ENCODE measurements at places on chromosomes 7 and 10.

DNA sequence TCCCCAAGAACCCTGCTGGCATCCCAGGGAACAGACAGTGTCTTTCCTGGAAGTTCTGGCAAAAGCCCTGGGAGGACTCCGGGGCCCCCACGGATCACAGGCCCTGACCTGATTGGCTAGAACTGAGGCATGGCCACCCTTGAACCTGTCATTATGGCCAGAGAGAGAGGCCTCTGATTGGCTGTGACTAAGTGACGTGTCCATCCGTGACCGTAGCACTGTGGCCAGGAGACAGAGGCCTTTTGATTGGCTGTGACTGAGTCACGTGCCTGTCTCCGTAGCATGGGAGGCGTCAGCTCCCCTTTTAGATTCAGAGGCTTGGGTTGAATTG is 163.8 kb downstream of the RGS10 start:
- no peak for DNase-seq

DNA sequence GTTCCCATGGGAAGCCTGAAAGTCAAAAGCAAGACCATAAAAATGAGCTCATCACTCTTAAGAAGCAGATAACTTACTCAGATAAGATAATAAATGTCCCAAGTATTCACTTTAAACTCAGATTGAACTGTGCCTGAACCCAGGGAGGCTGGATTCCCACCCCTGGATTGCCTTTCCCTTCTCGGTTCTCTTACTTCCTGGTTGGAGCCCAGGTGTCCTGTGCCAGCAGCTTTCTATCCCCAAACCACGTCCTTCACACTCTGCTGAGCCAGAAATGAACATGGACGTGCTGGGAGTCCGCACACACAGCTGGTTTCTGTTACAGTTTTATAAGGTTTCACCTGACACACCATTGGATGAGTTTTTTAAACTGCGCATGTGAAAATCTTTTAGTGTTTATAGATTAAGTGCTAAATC is 636.2 kb upstream of the IGFBP3 start:
- no peak for DNase-seq

DNA sequence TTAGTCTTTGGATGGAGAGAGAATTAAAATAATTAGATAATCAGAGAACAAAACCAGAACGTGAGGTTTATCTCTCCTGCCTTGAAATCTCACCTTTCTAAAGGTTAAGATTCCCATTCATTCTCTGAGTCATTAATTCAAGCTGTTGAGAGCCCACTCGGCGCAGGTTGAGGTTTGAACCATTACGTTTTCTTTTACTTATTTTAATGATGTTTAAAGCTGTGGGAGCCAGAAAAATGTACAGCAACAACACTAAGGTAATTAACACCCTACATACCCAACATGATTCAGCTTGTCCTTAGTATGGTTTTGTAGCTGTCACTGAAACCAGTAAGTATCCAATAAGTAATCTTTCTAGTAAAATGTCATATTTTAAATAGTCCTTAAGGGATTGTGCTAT is 153.0 kb upstream of the ANK3 start:
- no peak for DNase-seq

GRCh38 chr10:42734536-42734935 is 48.1 kb upstream of the BMS1 start:
- no peak for DNase-seq

DNA sequence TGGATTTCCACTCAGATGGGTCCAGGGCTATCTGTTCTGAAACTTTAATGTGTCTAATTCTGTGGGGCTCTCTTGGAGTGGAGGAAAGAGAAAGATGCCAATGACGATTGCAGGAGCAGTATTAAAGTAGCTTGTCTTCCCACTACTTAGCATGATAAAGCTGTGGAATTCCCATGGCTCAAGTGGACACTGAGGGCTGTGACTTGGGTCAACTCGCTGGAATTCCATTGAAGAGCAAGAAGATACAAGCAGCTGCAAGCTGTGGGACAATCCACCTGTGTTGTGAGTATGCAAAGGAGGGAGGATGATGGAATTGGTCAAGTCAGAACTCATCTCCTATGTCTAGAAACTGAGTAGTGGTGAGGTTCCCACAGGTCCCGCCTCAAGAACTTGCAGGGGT is 154.2 kb upstream of the MINDY3 start:
- no peak for DNase-seq

DNA sequence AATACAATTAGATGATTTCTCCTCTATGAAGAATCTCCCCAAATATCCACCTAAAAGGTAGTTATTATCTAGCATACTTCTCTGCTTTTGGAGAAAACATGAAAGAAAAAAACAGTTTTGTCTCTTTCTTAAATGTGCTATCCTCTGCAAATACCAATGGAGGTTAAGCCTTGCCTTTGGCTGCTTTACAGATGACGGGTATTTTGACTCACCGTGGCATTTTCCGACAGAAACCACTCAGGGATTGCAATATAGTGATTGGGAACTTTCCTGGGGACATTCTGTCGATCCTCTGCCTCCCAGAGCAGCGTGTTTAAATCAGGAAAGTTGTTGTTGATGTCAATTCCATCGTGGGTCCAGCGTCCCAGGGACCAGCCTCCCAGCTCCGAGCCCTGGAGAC is 100.6 kb downstream of the GPR26 start:
- DNase-seq, result no peak

DNA sequence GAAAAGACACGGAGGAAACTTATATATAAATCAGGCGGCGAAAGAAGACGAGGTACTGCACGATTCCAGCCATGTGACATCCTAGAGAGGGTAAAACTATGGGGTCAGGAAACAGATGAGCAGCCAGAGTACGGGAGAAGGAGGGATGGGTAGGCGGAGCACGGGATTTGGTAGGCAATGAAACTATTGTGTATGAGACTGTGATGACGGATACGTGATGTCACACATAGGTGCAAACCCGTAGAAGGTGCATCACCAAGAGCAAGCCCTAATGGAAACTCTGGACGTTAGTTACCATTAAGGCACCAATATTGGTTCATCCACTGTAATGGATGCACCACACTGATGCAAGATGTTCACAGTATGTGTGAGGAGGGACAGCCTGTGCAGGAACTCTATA is 93.8 kb upstream of the MGMT start:
- DNase-seq, result no peak

DNA sequence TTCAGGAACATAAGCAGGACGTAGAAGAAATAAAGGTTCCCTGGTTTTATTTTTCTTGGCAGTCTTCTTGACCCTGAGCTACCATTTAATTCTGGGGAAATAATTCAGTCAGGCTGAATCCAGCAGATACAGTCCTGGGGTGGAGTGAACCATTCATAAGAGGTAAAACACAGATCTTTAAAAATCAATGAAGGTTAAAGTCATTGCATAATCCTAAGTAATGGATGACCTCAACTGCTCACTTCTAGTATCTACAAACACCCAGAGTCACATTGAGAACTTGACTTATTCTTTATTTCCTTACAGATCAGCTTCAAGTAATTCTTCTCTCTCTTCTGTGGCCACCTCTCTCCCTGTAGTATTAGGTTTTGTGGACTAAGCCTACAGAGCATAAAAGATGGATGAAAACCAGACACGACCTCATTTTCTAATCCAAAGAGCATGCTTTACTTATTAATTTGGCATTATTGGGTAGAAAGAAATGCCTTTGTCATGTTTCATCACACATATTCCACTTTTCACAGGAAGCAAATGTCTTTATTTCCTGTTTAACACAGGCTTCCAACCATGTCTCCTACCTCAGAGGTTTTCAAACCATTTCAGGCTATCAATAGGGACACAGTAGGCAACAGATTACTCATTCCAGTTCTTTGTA is 182.3 kb upstream of the IMMP2L start:
- DNase-seq, result no peak

DNA sequence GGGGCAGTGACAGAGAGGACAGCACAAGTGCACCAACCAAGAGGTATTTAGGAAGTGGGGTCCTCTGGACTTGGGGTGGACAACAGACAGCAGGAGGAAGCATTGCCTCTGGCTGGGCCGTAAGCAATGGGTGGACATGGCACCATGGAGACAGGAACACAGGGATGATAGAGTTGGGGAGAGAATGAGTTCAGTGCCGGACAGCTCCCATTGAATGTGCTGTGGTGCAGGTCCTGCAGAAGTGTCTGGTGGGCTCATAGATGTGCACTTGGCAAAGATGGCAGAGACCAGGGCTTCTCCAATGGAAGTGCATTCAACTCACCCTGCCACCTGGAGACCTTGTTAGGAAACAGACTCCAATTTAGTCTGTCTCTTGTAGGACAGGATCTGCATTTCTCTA is 341.5 kb upstream of the ZMIZ1 start:
- no peak for DNase-seq

GRCh38 chr7:29611941-29612544 is 48.4 kb downstream of the PRR15 start:
- no peak for DNase-seq

DNA sequence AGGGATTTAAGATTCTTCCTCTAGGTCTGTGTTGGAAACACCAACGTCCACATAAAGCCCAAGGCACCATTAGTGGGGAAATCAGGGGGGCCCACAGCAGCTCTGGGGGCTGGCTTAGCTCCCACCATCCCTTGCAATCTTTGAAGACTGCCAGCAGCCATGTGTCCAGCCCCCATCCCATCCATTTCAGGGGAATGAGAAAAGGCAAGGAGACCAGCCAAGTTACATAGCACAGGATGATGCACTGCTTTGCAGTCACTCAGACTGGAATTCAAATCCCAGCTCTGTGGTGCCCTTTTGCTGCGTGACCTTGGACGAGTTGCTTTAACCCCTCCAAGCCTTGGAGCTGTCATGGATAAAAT is 108.9 kb upstream of the ZMIZ1 start:
- DNase-seq, result no peak

- no peak for DNase-seq
These were observed 158.6 kb downstream of the INHBA start for GRCh38 chr7:41544241-41544640.

DNA sequence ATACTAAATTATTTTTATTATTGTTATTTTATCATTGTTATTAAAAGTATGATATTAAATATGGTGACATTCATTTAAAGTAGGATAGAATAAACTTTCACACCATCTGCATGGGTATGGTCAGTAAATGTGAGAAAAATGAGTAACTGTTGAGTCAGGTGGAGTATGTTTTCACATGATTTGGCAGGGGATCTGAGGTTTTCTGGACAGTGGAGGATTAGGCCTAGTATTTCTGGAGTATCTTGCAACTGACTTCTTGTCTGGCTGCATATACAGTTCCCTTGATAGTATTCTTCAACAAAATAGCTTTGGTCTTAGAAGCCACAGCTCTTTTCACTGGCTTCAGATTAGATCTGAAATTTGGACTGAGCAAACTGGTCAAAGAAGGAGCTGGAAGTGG is 54.5 kb downstream of the GBF1 start:
- DNase-seq, result no peak

DNA sequence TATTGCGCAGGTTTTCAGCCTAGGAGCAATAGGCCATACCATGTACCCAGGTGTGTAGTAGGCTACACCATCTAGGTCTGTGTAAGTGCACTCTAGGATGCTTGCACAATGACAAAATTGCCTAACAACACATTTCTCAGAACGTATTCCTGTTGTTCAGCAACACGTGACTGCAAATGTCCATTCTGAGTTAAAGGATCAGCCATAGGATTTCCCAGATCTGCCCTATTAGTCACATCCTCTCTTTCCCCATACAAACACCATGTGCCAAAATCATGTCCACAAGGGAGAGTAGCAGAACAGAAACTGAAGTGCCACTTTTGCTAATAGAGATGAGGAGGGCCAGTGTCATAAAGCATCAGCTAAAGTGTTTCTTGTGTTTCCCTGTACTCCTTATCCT is 42.6 kb upstream of the AMPH start:
- no peak for DNase-seq

GRCh38 chr10:13847201-13847631 is 260.5 kb downstream of the PRPF18 start:
- DNase-seq, result no peak

GRCh38 chr10:25842146-25842545 is 91.9 kb upstream of the MYO3A start:
- peak; percentile 9 for DNase-seq

DNA sequence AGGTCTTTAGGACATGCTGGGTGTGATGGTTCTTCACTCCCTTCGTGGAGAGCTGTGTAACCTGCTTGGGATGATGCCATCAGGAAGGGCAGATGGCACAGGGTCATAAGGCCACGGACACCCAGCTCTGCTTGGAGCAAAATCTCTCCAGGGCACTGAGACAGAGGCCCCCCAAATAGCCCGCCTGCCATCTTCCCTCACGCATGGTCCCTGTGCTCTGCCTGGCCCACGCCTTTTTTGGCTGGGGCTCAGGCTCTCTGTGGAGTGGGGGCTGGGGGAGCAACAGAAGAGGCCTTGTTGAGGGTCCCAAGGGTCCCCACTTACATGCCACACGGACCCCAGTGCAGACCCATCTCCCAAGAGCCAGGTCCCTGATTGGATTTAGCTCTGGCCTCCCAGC is 93.3 kb upstream of the RET start:
- no peak for DNase-seq

GRCh38 chr10:30309403-30309802 is 39.7 kb downstream of the MTPAP start:
- DNase-seq, result no peak

DNA sequence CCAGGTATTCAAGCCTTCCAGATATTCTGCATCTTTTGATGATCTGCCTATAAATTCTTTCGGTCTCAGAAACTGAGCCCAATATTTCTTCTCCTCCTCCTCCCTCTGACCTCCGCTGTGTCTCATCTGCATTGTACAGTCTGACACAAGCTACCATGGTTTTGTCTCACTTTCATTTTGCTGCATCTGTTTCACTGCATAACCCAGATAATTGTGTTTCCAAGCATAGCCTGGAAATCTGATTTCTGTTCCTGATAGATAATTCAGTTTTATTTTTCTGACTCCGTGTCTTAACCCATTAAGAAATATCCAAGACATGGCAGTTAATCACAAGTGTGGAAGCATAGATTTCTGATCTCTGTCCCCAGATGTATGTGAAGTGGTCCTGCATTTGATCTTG is 374.2 kb upstream of the SEMA3A start:
- DNase-seq, result no peak

GRCh38 chr7:132437730-132438129 is 138.5 kb downstream of the PLXNA4 start:
- no peak for DNase-seq

GRCh38 chr10:52434734-52435133 is 120.7 kb downstream of the DKK1 start:
- DNase-seq, result no peak

GRCh38 chr10:11009471-11010308 is 8.0 kb upstream of the CELF2 start:
- no peak for DNase-seq

- DNase-seq, result no peak
These were observed 15.3 kb upstream of the CHST12 start for GRCh38 chr7:2387897-2388636.

- DNase-seq, result no peak
These were observed 44.6 kb upstream of the ANAPC16 start for GRCh38 chr10:72171175-72171630.

DNA sequence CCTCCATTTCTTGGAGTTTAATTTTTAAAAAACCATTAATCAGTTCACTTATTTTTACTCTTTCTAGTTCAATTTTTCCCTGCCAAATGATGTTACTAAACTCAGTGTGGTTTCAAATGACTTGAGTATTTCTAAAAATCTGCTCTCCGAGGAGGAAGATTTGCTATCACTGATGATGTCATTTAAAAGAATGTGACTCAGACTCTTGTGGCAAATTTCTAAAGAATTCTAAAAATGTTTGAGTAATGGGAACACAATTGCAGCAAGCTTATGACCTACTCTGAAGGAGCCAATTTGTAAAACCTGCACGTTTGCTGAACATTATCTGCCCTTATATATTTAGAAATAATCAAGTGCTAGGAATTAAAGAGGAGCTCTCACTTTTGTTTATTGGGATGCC is 88.6 kb downstream of the SPAG6 start:
- no peak for DNase-seq

All from NCI-H748 treated with DMSO at 0.1 percent for 48 hours (cell line).